ENCODE measurements at places on chromosomes 4 and X.

DNA sequence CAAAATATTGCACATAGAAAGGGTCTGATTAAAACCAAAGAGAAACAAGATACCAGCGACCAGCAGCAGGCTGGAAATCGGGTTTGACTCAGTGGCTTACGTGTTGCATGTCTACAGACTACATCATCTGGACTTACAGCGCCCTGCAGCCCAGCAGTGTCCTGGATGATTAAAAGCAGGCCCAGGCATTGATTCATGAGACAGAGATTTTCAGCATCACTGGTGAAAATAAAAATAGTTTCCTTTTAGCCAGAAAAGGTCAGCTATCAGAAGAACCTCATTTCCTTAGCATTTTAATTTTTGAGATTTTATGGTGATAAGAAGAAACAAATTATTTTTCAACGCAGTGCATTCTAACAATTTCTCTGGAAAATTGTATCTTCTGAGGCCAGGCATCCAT, 190.6 kb downstream of the PTTG2 start:
- DNase-seq, result no peak

DNA sequence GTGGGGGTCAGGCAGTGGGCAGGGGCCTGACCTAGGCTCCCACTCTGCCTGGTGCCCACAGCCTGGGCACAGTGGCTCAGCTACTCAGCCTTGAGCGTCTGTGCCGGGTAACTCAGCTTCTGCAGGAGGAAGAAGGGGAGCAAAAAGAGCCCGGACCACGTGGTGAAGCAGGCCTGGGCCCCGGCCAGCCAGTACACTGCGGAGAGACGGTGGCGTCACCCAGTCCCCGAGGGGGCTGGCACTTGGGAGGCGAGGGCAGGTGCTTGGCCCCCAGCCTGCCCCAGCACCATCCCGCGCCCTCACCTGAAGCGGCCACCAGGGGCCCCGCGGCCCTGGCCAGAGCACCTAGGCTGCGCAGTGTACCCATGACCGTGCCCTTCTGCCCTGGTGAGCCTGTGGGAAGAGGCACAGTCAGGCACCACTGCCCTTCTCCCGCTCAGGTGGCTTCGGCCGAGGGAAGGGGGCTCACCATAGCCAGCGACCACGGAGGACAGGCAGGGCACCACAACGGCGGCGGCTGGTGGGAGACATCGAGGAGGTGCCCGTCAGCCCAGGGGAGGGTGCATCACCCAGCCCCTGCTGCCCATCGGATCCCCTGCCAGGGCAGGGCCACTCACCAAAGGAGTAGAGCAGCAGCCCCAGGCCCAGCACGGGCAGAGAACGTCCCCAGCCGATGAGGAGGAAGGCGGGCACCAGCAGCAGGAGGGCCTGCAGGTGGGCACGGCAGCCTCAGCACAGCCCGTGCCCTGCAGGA, 32.3 kb downstream of the NOP14 start:
- DNase-seq, result no peak

DNA sequence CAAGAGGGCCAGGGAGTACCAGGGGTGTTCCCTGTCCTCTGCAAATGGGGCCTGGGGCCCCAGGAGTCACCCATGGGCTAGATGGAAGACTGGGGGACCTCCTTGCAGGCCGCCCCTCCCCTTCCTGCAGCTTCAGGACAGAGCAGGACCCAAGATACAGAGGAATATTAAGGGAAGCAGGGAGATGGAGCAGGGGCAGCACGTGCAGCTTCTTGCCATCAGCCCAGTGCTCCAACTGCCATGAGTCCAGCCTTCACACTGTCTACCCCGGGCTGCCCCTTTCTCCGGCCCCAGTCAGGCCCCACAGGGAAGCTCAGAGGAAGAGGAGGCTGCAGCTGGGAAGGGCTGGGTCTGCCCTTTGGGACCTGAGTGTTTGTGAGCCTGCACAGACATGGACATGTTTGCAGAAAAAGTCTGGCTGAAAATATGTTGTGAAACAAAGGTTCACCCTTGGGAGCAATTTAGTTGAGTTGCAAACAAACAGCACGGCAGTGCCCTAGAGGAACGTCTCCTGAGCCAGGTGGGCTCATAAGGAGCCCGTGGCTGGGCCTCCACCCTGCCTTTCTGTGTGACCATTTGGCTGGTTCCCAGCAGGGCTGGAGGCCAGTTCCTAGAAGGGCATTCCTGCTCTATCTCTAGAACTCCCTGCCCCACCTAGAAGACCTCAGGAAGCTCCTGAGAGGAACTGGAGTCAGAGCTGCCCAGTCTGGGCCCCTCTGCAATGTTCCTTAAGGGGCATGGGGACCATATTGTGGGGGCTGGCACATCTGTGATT, 8.9 kb downstream of the FATE1 start:
- DNase-seq, result no peak

DNA sequence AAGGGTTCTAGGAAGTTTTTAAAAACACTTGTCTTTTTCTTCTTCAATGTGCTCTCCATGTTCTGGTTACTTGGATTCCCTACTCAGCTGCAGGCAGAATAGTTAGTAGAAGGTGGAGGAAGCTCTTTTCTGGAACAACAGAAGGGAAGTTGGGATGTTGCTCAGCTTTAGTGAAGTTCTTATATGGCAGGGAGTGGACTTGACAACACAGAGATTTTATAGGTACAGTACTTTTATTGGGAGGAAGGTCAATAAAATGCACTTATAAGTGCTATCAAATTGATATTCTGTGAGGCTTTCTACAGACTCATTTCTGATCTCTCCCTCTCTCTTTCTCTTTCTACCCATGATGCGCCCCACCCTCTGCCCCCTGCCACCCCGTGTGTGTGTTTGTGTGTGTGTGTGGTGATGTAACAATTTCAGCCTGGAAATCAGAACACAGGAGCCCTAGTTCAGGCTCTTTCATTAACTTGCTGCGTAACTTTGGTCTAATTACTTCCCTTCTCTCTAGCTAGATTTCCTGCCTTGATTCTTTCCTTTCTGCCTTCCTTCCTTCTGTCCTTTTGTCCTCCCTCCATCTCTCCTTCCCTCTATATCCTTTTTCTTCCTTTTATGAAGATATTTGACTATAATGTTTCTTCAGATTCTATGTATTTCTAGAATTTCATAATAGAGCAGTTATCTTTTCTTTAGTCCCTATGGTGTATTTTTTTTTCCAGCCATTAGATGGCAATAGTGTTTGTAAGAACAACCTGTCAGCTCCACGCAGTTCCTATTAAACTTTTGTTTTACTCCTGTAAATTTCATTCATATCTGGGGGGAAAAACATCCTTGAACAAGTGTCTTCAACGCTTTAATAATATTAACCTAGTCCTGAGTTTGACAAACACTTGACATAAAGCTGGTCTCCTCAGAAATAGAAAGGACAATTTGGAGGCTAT, 37.1 kb downstream of the HEPH start:
- DNase-seq, result no peak

DNA sequence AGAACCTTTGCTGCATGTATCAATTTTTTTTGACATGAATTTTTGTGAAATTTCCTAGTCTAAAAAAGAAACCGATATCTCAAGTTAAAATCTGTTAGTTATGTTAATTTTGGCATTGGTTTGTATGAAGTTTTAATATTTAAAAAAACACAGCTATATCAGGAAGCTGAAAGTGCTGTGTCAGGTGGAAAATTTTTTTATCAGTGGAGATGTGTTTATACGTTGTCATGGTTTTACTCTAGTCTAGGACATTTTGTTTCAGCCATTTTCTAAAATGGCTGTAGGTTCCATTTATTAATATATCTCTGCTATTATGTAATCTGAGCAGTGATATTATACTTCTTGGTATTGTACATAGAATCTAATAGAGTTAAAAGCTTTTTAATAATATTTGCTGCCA, 34.2 kb downstream of the OCRL start:
- DNase-seq, result no peak

GRCh38 chrX:7638078-7638710, 204.8 kb upstream of the VCX start:
- DNase-seq, result no peak

DNA sequence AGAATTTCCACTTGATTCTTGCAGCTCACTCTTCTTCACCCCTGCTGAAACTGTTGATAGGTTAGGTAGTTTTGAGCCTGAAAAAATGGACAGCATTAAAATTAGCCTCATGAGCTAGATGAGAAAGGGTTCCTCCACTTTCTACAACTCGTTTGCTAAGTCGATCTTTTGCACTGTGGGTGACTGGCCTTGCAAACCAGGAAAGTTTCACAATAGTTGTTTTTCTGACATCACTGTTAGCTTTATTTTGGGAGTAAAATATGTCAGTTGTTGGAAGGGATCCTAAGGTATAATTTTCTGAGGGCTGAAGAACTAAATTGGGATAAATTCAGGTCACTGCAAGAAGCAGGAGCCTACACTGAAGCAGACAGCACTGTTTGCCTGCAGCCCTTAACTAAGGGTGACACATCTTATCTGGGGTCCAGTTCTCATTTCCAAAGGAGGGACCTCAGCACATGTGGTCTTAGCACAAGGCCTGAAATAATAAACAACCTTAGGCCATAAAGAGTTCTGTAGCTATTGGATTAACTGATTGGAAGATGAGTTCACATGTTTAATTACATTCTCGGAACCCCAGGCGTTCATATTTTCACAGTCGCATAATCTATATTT, 29.1 kb downstream of the ANAPC4 start:
- DNase-seq, result no peak

DNA sequence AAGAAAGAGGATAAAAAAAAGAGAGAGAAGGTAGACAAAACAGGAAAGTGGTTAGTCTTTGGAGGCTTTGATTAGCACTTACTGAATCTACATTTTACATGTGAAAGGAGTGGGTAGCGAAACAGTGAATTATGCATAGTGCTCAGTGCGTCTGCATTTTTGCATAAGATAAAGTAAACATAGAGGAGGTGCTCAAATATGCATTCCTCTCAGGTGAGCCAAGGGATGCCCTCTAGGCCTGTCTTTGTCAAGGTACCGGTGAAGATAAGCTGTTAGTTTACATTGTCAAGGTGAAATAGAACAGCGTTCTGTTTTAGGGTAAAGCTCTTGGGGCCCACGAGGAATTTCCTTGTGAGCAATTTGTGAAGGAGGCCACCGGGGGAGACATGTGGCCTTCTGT, 260.6 kb downstream of the TRIML1 start:
- DNase-seq, result no peak

DNA sequence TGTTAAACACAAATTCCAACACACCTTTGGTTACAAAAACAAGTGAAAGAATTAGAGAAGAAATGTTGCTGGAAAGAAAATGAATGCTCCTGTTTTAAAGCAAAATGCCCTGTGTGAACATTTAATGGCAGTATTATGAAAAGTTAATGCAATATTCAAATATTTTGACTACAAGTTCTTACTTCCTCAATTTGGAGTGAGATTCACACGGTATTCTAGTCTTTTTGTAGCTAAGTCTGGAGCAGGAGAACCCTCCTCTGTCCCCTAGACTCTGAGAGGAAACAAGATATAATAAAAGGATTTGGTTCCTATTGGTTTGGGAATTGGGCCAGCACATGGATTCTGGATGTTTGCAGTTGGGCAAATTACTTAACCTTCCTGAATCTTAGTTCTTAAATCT, 12.7 kb downstream of the MAD2L1 start:
- no peak for DNase-seq

- no peak for DNase-seq
These were observed 37.9 kb downstream of the RUFY3 start for GRCh38 chr4:70759627-70760026.

- no peak for DNase-seq
These were observed 169.3 kb downstream of the CEP135 start for GRCh38 chr4:56118055-56118454.

DNA sequence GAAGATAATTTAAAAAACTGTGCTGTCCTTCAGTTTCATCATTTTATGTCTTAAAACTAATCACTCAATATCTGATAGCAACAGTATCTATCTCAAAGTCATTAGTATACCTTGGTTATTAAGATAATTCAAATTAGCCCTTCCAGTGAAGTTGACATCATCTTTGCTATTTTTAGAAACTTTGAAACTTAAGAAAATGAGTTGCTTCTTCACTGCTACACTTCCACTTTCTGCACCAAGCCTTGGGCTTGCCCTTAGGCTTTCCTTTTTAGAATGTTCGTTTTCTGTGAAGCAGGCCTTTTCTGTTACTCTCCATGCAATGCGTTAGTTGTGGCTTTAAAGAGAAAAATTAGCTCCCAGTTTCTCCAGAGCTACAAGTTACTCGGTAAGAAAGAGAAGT, 4.4 kb upstream of the VAMP7 start:
- DNase-seq, result no peak

GRCh38 chr4:68948044-68948743, 3.4 kb downstream of the UGT2A3 start:
- DNase-seq, result no peak

DNA sequence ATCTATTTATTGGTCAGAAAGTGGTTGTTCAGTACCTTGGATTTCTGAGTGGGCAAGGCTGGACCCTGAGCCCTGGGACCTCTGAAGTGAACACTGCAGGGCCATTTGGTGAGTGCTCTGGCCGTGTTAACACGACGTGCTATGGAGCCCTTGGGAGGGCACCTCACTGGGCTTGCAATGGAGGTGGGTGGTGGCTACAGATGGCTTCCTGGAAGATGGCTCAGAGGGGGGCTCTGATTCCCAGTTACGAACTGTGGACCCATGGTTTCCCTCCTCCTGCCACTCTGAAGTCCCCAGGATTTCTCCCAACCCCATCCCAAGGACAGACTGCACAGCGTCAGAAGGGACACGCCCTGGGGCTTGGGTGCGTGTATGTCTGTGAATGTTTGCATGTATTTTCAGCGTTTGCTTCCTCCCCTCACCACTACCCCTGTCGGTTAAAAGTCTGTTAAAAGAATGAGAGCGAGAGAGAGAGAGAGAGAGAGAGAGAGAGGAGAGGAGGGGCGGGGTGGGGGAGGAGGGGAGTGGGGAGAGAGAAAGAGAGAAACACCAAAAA, 3.7 kb upstream of the RHOH start:
- DNase-seq, result no peak

DNA sequence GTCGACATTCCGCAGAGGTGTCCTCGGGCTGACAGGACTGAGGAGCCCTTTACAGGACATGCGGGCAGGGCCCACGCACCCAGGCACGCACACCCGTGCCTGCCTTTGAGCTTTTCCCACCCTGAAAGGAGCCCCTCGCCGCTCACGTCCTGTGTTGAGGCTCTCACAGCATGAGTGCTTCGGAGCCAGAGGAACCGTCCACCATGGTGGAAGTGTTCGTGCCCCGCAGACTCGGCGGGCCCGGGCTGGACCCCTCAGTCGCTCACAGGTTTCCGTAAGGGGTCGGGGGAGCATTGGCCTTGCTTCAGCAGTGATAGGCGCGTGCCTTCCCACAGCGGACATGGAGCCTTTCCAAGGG, 36.9 kb downstream of the PIGG start:
- DNase-seq, result no peak

DNA sequence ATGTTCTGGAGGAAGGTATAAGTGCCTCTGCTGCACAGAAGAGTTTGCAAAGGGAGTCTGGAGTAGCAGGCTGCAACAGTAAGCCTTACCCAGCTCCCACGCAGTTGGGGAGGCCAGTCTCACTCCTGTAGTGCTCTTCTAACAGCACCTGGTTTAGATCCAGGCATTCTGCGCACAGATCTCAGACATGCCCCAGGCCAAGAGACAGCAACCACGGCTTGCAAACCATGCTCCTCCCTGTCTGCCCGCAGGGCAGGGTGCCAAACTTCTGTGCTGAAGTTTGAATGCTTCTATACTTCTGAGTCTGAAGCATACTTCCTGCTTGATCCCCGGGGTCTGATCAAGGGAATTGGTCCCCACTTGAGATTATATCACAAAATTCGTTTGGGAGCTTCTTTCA, 106.3 kb downstream of the LINC00632 start:
- no peak for DNase-seq
